Stimulated activated CD8-positive, alpha-beta memory T cell treated with anti-CD3 and anti-CD28 coated beads, Interleukin-7, amount 100 ng/mL, for 24 hours (primary cell): ENCODE measurements at places on chromosomes 5 and 9.

- no peak for DNase-seq
Observed at GRCh38 chr5:130978475-130978874, 186.6 kb downstream of the HINT1 start.

DNA sequence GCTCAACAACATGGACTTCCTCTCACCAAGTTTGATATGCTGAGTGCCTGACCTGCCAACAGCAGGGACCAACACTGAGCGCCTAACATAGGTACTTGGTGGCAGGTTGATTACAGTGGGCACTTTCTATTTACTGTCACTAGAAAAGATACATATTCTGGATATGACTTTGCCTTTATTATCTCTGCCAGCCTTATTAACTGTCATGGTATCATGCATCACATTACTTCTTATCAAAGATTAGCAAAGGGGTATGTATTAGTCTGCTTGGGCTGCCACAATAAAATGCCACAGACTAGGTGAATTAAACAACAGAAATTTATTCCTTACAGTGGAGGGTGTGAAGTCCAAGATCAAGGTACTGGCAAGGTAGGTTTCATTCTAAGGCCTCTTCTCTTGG lies 14.3 kb upstream of the C1QTNF2 start:
- no peak for DNase-seq

DNA sequence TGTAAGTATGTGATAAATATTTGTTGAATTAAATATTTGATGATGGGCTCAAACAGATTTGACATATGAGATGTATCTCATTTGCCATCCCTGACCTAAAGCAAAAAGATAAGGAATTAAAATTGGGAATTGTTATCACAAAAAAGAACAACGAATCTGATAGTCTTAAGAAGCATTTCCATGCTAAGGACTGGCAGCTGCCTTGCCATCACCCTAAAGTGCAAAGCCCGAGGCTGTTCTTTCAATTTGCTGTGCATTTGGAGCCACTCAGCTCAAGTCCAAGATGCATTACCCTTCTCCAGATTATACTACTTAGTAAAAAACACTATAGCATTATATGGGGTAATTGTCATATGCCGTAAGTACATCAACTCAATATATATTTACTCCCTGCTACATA lies 618.3 kb upstream of the CLINT1 start:
- DNase-seq: no peak

GRCh38 chr5:137563646-137564397 lies 64.7 kb upstream of the SPOCK1 start:
- DNase-seq: no peak

DNA sequence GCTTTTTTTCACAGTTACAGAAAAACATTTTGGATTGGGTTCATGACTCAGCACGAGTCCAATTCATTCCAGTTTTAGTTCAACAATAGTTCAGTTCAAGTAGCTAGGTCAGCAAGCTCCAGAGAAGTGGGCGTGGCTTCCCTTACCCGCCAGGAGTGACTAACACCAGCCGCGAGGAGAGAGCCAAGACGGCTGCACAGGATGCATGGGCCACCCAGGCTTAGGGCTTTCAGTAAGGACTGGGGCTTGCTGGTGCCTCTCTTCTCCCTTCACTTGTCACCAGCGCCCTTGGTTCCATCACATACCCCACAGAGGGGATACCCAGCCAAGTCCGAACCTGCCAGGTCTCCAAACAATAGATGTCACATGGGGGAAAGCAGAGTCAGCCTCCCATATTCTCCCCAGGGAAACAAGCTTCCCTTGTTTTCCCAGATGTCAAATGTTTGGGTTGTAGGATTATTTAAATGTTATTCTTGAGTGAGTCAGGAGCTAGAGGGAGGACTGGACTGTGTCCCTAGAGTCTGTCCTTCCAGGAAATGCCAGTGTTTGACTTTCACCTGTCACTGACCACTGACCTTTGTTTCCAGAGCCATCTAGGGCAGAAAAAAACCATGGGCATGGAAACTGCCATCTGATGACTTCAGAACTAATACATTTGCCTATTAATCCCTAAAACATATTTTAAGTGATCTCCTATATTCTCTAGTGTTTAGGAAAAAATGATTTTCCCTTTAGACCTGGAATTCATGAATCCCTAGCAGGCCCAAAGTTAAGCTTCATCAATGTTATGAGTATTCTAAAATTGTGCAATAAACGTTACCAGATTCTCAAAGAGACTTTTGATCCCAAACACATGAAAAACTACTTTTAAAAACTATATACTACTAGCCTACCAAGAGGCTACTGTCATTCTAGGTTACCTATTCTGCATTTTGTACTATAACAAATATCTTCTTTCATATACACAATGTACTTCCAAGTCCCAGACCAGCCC lies 51.9 kb downstream of the NIPAL4 start:
- DNase-seq: no peak

- DNase-seq: no peak
Observed at GRCh38 chr9:136409557-136410455, 608 bp downstream of the ENTR1 start.

DNA sequence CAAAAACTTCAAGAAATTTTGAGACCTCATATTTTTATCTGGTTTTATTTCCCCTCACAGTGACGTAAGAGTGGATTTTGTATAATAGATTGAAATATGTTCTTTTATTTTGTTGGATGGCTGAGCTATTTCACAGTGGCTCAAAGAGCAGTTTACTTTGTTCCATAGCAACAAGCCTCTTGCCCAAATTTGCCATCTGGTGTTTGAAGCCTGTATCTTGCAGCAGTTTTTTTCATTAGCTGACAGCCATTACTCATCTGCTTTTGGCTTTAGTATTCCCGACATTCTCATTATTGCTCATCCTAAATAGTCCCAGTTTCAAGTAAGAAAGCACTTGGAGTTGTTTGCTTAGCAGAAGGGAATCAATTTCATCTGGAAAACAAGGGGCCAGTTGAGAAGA lies 36.3 kb downstream of the GDA start:
- no peak for DNase-seq

- no peak for DNase-seq
Observed at GRCh38 chr5:83711982-83712601, 8.6 kb downstream of the HAPLN1 start.

DNA sequence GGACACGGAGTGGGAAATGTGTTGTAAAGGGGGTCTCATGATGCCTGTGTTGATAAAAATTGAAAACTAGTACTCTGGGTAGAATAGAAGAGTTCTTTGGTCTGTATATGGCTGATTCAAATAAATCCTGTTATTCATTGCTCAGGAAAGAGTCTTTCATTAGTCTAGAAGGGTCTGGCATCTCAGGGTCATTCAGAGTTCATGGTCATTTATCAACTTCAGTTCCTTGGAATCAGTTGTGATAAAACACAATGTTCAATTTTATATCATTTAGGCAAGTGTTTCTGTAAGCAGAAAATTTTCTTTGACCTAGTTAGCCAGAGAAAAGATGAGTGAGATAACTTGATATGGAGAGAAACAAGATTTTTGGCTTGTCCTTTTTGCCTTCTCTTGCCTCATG lies 36.3 kb downstream of the SPATA31D1 start:
- DNase-seq: no peak

GRCh38 chr5:146158255-146158654 lies 24.2 kb downstream of the LARS1 start:
- DNase-seq: no peak

DNA sequence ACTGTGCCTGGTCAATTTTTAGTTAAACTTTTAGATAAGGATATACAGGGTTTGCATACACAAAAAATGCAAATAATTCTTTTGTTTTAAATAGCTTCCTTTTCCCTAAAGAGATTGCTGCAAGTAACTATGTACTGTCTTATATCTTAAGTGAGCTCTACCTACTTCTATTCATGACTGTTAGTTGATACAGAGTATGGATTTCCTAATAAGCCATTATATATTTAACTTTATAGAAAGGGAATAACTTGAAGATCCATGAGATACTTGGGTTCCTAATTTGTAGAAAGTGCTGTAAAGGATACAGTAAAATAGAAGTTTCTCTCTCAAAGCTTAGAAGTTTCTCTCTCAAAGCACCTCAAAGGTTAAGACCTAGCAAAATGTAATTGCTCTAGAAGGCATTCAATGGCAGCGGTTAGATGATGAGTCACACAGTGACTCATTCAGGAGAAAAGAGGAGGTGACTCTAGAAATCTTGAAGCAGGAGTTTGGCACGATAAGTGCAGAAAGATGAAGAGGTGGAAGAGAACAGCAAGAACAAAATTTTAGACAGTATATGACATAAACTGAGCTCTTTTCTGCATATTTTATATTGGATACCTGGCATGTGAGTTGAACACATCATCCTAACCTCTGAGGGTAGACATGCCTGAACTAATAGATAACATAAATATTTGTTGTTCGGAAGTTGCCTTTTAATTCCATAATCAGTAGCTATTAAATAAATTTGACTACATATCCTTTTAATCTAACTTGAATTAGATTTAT lies 5.5 kb upstream of the DNAJC21 start:
- DNase-seq: no peak

DNA sequence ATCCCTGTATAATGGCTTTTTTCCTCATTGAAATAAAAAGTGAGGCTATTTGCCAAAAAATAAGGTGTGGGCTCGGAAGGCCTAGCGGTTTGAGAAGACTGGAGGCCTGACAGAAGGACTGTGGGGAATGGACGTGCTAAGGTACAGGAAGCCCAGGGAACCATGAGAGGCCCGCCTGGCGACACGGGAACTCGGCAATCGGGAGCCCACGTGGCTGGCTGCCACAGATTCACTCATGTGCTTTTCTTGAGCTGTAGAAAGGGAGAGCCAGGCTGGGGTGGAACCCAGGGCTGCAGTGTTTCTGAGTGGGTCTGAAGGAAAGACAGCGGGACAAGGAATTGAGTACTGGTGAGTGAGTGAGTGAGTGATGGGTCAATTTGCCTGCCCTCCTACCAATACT lies 11.9 kb upstream of the DDX41 start:
- no peak for DNase-seq

DNA sequence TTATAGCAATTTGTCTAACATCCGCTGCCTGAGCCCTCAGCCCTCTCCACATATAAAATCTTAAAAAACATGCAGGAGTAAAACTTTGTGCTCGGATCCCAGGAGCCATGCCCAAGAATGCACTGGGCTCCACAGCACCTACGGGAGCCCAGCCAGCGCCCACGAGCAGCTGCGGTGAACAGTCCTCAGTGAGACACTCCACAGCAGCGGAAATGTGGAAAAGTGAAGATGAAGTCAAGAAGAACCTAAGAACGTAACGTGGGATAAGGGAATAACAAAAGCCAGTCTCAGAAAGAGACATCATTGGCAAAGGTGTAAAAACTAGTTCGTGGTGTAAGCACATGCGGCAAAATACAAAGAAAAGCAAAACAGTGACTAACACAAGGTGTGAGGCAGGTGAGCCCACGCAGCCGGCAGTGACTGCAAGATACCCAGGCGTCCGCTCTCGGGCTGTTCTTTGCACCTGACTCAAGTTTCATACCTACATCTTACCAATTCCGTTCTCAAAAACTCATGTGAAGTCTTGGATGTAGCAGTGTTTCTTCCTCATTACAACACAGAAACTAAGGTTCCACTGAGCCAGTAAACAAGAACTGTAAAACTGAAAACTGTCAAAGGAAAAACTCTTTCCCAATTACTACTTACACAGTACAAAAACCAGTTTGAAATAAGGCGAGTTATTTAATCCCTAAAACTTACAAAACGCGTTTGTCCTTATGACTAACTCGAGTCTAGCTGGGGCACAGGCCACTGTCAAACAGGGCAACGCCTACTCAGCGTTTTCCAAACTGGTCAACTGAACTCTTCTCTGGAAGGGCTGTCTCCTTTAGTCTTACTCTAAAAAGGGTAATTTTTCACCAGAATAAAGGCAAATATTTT lies 1.7 kb downstream of the CAMSAP1 start:
- DNase-seq: peak; percentile 37

GRCh38 chr5:176736301-176736930 lies 73.9 kb upstream of the UNC5A start:
- DNase-seq: no peak

DNA sequence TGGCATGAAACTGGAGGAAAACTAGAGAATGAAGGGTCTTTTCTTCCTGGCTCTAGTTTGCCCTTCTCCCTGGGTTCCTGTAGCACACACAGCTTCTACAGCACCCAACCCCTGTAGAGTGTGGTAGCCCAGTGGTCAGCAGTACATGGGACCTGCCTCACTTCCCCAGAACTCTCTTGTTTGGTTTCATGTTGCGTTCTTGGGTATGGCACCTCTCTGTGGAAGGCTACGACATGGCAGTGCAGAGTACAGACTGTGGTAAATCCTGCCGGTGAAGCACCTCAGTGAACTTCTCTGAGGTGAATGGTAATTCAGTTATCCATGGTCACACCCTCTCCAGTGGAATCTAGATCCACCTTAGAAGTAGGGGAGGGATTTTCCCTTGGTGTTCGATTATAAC lies 105.5 kb downstream of the TLR4 start:
- DNase-seq: no peak

DNA sequence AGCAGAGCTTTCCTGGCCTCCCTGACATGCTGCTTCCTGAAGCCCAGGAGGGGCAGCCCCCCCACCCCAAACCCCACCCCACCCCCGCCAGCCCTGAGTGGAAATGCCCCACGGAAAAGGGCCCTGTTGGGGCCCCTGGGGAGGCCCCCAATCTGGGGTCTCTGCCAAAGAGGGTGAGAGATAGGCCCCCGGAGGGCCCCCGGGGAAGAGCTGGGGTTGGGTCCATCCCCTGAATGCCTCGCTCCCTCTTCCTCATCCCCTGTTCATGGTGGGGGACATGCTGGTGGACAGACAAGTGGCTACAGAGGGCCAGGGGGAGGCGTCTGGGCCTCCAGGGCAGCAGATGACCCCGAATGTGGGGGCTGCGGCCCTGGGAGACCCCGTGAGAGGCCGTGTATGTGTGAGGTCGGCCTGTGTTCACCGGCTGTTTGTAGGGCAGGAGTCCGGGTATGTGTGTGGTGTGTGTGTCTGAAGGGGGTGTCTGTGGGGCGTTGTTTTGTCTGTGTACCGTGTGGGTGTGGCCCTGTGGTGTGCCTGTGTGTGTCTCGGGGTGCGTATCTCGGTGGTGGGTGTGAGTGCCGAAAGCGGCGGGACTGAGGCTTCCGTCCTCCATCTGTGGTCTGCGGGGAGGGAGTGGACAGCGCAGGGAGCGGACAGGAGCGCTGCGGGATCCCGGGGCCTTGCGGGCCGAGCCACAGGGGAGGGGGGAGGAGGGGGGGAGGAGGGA lies 11.3 kb downstream of the C9orf50 start:
- no peak for DNase-seq

- DNase-seq: no peak
Observed at GRCh38 chr5:96245140-96246091, 187.6 kb downstream of the PCSK1 start.

DNA sequence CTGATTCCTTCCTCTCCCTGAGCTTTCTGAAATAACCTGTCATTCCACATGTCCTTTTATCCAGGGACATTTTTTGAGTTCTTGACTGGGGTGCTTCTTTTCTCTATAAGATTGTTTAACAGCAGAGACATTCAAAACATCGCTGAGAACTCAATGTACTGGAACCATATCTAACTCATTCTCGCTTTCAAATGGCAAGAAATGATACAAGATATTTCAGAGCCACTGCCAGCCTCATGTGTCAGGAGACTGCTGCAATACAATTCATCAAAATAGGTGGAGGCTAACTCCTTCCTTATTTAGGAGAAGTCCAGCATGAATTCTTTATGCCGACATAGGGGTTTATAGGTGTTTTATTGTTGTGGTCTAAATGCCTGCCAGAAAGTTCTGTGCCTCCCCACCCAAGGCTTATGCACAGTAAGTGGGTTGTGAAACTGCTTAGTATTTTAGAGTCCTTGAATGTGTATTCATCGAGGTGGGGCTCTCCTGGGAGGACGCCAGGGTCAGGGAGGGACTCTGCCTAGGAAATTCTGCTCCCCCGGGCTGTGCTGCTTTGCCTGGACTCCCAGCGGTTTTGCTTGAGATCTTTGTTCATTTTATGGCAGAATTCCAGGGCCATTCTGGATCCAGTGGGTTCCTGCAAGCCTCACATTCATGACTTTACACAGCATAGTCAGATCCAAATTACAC lies 53.9 kb downstream of the ZNF474 start:
- DNase-seq: no peak
